ENCODE measurements at places on chromosomes 6 and 20.

DNA sequence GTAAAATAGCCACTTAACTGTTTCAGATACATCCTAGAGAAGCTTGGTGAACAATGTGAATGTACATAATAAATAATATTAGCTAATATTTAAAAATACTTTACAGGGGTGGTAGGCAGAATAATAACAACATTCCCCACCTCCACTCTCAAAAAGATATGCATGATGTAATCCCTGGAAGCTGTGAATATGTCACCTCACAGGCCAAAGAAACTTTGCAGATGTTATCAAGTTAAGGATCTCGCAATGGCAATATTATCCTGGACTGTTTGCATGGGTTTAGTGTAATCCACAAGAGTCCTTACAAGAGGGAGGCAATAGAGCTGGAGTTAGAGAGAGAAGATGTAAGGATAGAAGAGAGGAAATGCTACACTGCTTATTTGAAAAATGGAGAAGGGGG is 7.0 kb upstream of the PTPRK start:
- DNase-seq: no peak

GRCh38 chr6:100176311-100176950 is 182.4 kb upstream of the MCHR2 start:
- DNase-seq: no peak

DNA sequence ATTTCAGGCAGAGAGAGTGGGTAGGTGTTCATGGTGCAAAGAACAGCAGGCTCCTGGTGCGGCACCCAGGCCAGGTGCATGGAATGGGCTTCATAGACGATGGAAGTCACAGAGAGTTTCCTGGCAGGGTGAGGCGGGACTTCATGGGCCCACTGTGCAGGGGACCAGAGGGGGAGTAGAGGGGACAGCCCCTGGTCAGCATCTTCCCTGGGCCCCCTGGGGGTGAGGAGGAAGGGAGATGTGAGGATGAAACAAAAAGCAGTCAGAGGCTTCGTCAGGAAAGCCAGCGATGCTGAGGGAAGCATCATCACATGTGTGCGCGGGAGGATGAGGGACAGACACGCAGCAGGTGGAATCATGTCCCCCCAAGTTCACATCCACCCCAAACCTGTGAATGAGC is 2.4 kb upstream of the THBS2 start:
- no peak for DNase-seq

DNA sequence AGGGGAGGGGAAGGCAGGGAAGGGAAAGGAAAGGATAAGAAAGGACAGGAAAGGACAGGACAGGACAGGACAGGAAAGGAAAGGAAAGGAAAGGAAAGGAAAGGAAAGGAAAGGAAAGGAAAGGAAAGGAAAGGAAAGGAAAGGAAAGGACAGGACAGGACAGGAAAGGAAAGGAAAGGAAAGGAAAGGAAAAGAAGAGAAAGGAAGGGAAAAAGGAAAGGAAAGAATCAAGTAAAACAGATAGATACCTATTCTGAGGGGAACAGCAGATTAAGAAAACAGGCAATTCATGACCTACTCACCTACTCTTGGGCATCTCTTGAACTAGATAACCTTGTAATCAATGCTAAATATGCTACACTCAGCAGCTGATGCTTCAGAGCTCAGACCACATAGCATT is 265.4 kb downstream of the SYNE1 start:
- no peak for DNase-seq

- no peak for DNase-seq
Measured at GRCh38 chr20:23112595-23112994, 26.5 kb upstream of the CD93 start.

DNA sequence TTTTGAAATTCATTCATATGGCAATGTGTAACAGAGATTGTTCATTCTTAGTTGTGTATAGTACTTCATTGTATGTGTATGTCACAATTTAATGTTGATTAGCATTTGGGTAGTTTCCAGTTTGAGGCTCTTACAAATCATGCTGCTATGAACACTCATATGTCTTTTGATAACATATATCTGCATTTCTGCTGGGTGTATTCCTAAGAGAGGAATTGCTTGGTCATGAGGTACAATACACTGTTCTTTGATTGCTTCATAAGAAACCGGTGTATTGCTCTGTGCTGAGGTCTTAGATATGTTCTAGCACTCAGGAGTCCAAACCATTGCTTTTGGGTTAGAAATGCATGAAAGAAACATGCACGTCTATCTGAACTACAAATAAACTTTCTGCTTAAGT is 492.9 kb upstream of the JAG1 start:
- DNase-seq: no peak

DNA sequence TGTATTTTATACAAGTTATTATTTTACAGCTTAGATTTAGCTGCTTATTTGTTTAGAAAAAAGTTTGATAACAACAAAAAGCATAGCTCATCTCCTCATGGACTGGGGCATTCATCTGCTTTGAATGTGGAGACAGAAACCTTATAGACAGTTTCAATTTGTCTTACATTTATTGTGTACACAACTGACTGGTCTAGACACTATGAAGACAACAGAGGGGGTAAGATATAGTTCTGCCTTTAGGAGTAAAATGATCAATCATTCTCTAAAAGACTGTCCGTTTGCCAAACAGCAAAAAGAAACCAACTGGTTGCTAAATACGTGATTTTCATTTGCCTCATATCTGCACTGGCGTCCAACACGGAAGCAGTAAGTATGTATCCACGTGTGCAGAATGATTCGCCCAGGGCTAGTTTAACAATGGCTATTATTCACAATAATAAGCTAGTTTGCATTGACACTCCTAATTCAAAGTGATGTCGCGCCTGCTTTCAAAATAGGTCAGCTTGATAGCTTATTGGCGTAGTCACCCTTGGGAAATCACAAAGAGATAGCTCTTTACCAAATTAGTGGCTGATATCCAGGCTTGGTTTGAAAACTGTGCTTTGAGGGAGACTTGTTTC is 153.6 kb downstream of the BMP2 start:
- no peak for DNase-seq
